ENCODE measurements at places on chromosomes 12 and 14.

GRCh38 chr12:115835445-115835844 is 442.0 kb downstream of the MED13L start:
- no peak for DNase-seq

GRCh38 chr14:90608281-90608680 is 207.9 kb downstream of the TTC7B start:
- no peak for DNase-seq

GRCh38 chr12:1881936-1882335 is 36.5 kb downstream of the CACNA2D4 start:
- no peak for DNase-seq

- DNase-seq, result no peak
Observed at GRCh38 chr12:122837306-122838265, 2.3 kb downstream of the HIP1R start.

DNA sequence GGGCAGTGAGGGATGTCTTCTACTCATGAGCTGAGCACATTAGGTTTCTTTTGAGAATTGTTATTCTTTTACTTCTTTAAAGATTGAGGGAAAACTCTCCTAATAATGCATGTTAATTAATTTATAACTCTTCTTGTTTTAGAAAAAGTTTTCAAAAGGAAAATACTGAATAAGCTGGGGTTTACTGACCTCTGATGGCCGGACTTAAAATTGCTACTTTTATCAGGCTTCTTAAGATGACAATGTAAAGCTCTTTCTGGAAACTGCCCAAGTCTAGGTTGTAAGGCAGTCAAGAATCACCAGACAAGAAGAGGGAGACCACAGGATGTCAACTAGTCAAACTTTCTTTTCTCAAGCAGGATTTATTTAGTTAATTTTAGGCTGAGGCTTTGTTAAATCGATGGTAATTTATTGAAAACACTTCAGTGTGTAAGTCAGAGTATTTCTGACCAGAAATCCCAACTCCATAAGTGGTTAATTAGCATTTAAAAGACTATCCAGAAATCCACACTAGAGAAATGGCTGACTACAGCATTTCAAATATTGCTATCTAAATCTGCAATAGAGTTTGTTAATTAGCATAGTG is 82.1 kb downstream of the AVPR1A start:
- no peak for DNase-seq

- DNase-seq, result no peak
Observed at GRCh38 chr14:74518221-74518620, 24.7 kb downstream of the ISCA2 start.

DNA sequence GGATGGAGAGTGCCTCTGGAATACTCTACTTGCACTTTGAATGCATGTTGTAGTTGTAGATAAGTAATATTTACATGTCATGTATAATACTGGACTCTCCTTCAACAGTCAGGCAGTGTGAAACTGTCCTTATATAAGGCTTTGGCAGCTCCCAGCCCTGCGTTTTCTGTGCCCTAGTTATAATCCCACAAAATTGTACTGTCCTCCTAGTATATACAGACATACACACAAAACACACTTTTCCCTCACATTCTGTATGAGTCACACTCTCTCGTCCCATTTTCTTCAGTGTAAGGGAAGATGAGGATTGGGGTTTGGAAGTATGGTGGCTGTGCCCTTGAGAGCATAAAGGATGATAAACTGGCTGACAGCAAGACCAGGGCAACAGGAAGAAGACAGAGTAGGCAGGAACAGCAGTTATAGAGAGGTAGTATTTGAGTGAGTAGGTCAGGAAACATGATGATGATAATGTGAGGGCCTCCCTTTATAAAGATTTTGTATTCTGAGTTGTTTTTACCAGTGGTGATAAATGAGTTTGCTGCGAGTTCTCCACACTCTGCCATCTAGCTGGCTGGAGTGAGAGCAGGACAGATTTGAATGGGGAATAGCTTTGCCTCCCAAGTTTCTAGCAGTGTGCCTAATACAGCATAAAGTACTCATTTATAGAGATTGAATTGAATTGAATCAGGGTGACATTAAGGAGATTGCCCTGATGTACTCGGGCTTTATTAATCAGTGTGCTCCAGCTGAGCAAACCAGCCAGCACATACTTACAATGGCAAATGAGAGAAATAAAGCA is 5.0 kb downstream of the CREBL2 start:
- DNase-seq, result no peak
